NCI-H2029 (cell line): ENCODE measurements at places on chromosomes 13 and 19.

GRCh38 chr19:18735324-18735723 lies 51.8 kb downstream of the CRTC1 start:
- no peak for DNase-seq

DNA sequence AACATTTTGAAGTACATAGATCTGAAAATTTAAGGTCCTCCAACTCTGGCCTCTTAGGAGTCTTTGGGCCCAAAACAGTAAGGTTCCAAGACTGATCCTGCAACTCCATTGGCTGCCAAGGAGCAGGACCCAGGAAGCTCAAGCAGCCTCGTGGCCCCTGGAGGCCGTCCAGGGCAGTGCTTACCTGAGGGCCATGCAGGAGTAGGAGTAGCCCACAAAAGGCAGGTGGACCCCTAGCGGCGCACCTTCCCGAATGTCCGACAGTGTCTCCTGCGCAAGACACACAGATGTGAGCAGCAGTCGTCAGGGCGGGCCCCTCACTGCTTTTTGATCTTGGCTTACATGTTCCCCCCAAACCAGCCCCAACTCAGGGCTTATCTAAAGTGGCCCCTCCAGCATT lies 5.7 kb upstream of the SIX5 start:
- DNase-seq: no peak

DNA sequence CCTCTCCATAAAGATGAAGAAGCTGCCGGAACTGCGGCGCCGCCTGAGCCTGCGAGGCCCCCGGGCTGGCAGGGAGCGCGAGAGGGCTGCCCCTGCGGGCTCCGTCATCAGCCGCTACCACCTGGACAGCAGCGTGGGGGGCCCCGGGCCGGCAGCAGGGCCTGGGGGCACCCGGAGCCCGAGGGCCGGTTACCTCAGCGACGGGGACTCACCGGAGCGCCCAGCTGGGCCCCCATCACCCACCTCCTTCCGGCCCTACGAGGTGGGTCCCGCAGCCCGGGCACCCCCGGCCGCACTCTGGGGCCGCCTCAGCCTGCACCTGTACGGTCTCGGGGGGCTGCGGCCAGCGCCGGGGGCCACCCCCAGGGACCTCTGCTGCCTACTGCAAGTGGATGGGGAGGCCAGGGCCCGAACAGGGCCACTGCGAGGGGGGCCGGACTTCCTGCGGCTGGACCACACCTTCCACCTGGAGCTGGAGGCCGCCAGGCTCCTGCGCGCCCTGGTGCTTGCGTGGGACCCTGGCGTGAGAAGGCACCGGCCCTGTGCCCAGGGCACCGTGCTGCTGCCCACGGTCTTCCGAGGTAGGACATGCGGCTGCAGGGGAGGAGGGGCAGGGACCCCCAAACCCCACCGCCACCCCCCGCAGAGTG lies 2.7 kb downstream of the SYDE1 start:
- DNase-seq: no peak

DNA sequence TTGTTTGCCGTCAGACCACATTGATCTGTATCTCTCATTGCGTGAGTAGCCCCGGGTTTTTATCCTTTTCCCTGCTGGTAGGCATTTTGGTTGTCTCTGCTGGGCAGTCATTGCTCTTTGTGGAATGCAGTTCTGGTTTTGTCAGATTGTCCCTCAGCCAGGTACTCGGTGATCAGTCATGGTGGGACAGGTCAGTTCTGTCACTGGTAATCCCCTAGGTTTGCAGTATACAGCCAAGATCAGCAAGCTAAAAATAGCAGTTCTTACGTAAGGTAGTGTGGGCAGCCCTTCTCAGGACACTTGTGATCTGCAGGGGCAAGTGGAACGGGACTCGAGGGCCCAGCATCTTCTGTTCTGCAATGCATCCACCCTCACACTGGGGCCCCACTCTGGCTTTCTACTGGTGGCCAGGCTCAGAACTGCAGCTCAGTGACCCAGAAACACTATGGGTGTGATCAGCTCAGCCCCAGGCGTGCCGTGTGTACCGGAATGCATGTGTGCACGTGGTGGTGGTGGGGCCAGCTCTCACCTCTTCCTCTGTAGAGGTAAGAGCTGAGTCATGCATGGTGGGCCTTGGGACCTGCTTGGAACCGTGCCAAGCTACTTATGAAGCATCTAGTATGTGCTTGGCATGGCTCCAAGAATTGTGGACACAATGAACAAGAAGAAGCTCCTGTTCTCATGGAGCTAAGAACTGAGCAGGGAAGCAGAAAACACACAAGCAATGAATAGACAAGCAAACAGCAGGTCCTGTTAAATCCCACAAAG lies 6.3 kb downstream of the PLEKHF1 start:
- DNase-seq: peak; percentile 91

GRCh38 chr19:2227415-2228156 lies 8.5 kb downstream of the PLEKHJ1 start:
- no peak for DNase-seq

DNA sequence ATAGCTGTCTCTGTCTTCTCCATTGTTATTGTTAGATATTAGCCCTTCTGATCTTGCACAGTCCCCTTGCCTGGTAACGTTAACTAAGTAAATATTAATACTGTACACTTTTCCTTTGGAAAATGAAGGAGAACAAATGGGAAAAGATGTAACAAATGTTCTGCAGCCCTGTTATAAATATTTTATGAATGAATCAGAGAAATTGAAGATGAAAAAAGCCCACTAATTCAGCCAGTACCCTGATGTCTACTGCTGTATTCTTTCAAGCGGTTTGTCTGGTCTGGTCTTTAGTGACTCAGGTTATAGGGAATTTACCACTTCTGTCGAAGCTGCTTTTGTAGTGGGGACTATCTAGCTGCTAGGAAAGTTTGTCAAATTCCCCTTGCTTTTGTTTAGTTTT lies 121.0 kb downstream of the COG6 start:
- DNase-seq: no peak

- DNase-seq: no peak
Measured at GRCh38 chr13:33758113-33758512, 59.8 kb upstream of the RFC3 start.

DNA sequence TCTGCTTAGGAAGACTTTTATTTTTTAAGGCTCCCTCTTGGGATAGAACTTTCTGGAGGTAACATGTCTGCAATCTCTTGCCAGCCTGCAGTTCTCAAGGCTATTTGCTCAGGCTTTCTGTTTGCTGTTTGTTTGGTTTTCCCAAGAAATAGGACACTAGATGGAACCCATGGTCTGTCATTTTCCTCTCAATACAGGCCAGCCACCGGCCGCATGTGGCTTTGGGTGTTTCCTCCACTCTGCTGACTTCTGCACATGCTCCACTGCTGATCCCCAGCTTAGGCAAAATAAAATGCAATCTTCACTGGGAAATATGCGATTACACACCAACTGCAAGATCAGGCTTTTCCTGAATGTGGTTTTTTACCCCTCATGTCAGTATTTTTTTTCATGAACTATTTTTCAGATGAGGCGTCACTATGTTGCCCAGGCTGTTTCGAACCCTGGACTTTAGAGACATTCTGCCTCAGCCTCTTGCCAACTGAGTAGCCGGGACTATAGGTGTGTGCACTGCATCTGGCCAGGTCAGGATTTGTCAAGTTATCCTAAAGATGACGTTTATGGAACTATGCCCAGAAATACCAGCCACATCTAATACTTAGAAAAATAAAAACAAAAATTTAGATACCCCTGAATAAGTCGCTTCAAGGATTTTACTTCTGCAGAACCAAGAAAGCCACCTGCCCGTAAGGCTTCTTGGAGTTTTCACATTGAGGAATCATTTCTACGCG lies 94.3 kb upstream of the PABPC3 start:
- no peak for DNase-seq

GRCh38 chr19:21084343-21084742 lies 2.3 kb downstream of the ZNF714 start:
- no peak for DNase-seq

GRCh38 chr19:32537580-32537979 lies 43.4 kb upstream of the PDCD5 start:
- DNase-seq: no peak

GRCh38 chr13:99297331-99297730 lies 9.9 kb downstream of the GPR183 start:
- DNase-seq: no peak

- DNase-seq: no peak
Measured at GRCh38 chr13:33787051-33787591, 30.8 kb upstream of the RFC3 start.

DNA sequence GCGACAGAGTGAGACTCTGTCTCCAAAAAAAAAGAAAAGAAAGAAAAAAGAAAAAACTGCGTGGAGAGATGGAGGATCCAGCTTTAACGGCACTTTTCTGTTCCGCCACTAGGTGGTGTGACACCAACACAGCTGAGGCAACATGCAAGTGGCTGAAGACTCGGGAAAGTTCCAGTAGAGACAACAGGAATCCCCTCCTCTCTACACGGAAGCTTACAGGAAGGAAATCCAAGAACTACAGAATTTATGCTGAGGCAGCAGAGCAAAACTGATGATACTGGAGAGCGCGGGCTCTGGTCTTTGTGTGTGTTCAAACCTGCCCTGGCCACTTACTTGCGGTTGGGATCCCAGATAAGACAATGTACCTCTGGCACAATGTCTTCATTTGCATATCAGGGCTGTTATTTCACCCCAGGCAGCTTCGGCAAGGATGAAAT lies 9.9 kb downstream of the RANBP3 start:
- peak; percentile 88 for DNase-seq

DNA sequence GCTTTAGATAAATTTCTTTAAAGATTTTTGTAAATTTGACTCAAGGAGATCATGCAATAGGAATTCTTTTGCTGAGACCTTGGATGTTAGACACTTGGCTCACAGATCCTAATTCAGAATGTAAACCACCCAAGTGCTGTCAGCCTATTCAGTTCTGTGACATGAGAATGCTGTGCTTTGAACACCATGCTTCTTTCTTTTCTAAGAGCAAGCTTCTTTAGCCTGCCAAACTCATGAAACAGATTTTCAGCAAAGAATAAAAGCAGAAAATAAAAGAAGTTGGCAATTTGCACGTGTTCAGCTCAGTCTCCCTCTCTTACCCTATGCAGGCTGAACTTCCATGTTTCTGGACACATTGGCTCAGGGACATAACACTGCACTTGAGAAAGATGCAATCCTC lies 845.8 kb downstream of the UQCRFS1 start:
- no peak for DNase-seq

DNA sequence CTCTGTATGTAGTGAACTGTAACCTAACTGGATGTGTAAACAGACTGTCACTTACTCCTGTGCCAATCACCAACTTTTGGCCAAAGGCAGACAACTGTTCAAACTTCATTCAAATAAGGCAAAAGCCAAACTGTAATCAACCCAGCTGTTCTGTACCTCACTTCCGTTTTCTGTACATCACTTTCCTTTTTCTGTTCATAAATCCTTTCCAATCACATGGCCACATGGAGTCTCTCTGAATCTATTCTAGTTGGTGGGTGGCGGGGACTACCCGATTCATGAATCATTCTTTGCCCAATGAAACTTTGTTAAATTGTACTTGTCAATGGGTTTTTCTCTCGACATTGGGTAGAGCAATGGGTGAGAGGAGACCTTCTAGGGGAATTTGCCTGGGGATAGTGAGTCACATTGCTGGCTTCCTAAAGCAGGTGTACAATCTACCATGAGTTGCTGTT lies 178.3 kb upstream of the RFC3 start:
- no peak for DNase-seq

DNA sequence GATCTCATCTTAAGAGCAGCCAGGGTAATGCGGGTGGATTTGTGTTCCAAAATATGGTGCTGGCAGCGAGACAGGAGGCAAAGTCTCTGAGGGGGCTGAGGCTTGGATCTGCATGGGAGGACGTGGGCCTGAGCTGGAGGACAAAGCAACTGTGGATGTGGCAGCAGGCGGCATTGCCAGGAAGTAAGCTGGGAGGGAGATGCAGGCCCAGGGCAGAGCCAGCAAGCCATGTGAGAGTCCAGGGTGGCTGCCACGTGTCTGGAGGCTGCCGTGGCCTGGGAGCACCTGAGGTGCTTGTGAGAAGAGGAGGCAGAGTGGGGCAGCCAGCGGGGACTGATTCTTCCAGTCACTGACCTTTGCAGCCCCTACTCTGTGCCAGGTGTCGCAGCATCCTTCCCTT lies 52.0 kb downstream of the DPF1 start:
- no peak for DNase-seq

GRCh38 chr13:84447640-84447978 lies 565.3 kb upstream of the SLITRK1 start:
- no peak for DNase-seq

- no peak for DNase-seq
Measured at GRCh38 chr13:99254830-99255229, 3.3 kb downstream of the GPR18 start.

GRCh38 chr13:43861863-43862262 lies 17.7 kb downstream of the CCDC122 start:
- no peak for DNase-seq

GRCh38 chr19:42092350-42092749 lies 16.4 kb downstream of the ZNF574 start:
- peak; percentile 76 for DNase-seq

GRCh38 chr19:48113190-48113917 lies 2.7 kb upstream of the PLA2G4C start:
- DNase-seq: no peak

- no peak for DNase-seq
Measured at GRCh38 chr13:33515146-33515545, 229.6 kb upstream of the STARD13 start.

- DNase-seq: peak; percentile 95
Measured at GRCh38 chr19:46697204-46697960, 19.5 kb downstream of the PRKD2 start.

- DNase-seq: no peak
Measured at GRCh38 chr19:46269101-46269500, 27.7 kb upstream of the HIF3A start.

- no peak for DNase-seq
Measured at GRCh38 chr13:99829593-99830239, 141.9 kb downstream of the ZIC5 start.

DNA sequence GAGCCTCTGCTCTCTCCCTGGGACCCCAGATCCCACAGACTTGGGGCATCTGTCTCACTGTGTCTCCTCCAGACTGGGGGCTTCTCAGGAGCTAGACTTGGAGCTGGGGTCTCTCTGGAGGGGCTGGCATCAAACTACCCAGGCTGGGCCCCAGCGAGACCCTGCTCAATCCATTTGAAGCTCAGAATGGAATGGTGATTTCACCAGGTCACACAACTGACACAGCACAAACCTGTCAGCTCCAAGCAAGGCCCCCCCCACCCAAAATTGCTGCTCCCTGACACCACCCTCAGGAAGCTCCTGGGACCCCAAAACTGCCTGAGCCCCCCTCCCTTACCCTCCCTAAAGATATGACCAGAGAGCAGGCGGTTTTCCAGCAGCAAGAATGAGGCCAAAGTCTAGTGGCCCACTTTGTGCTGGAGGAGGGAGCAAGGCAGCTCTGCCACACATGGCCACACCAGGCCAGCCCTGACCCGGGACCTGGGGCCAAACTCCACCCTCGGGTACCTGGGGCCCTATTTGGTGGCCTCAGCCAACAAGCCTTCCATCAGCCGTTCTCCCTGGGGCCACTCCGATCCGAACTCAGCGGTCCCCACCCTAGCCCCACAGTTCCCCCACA lies 2.4 kb downstream of the NR2F6 start:
- DNase-seq: no peak

DNA sequence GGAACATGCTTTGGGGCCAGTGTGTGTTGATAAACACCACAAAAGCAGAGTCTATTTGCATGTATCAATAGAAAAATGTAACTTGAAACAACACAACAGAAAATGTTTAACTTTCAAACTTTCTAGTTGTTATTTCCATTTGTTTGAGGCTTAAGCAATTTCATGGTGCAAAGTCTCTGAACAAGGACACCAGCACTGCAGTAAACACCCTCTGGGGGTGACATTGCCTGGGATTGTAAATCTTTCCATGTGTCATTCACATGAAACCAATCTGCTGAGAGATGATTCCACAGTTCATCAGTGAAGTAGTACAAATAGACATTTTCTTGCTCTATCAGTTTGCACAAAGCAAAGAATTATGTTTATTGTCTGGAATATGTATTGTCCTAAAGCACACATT lies 124.5 kb downstream of the ITGBL1 start:
- DNase-seq: no peak
